ENCODE measurements at places on chromosomes 13 and 19. TPM values are rescaled to one million over a fixed set of nuclear protein-coding genes. Genes with fewer than 3 reads are reported as not detected.
A peak's percentile ranks its signal among the peaks of the same experiment; 100 is the strongest.

Gene CCDC8
- total RNA-seq, result 14.1 TPM

DNA sequence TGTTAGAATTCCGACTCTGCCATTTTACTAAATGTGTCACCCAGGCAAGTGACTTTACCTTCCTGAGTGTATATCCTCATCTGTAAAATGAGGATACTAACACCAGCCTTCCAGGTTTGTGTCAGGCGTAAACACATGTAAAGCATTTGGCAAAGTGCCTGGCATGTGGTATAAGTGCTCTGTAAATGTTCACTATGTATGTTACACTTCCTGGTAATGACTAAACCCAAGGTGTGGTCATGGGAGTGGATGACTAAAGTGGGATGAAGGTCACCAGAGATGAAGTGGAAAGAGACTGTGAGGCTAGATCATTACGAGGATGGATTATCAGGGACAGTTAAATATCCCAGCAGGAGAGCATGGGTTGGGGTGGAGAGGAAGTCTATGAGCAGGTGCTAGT, 25.6 kb downstream of the DEDD2 start:
- peak; percentile 60 for DNase-seq

DNA sequence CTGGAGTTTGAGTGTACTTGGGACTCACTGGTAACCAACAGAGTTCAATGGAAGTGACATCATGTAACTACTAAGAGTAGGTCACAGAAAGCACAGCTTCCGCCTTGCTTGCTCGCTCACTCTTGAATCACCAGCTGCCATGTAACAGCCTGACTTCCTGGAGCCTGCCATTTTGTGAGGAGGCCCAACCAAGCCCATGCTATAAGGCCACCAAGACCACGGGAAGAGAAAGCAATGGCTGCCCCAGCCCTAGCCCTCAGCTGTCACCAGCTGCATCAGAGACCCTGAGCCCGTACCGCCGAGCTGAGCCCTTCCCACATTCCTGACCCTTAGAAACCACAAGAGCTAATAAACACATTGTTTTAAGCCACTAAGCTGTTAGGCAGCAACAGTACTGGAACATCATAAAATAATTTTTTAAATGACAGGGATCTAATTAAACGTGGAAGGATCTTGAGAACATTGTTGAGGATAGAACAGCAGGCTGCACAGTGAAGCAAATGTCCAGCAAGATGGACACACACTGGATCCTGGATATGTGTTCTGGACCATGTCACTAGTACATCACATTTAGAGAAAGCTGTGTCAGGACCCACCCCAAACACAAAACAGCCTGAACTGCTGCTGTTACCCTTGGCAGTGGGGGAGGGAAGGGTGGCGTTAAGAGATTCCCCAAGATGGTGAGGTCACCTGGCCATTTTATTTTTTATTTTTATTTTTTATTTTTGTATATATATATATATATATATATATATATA, 21.7 kb upstream of the LDLR start:
- no peak for DNase-seq

DNA sequence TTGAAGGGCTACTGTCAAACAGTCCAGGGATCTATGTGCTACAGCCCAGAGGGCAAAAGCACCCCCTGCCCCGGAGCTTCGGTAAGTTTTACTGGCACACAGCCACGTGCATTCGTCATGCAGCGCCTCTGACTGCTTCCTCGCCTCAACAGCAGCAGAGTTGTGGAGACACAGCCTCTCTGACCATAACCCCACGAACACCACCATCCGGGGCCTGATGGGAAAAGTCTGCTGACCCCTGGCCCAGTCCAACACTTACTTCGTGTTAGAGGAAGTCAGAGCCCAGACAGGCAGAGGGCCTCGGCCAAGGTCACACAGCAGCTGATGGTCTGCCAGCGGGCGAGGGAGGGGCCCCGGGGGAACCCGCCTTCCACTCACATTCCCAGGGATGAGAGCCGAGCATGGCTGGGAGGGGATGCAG, 5.1 kb downstream of the CBARP start:
- DNase-seq, result no peak
